ENCODE measurements at places on chromosomes 3 and 15.
A peak's percentile ranks its signal among the peaks of the same experiment; 100 is the strongest.

- DNase-seq, result peak; percentile 3
Observed at GRCh38 chr3:104673981-104674380, 692.7 kb upstream of the ALCAM start.

DNA sequence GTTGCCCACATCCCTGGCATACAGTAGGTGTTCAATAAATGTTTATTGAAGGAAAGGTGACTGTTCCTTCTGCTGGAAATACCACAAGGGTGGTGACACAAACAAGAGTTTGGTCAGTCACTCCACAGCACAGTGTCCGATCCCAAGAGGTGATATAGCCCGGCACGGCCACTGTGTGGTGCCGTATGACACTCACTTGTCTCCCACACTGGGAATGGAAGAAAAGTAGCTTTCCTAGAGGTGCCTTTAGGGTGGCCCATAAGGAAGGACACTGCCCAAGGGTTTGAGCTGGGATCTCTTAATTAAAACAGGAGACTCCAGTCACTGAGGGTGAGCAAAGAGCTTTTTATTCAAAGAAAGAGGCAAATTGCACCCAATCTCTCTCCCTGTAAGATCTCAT is 40.5 kb downstream of the TGM4 start:
- DNase-seq, result peak; percentile 30

DNA sequence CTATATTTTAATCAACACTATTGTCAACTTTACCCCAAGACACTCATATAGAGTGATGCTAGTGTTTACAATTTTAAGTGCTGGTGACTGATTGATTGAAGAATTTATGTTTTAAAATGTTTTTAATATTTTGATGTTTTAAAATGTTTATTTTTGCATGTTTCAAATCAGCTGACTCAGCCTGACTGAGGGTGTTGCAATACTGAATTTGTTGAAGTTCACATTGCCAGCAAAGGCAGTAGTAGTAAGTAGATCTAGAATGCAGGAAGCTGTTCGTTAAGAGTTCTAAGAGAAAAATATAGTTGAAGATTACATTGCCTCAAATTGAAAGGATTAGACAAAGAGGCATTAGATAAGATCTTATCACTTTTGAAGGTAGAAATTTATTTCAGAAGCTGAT is 977.6 kb downstream of the IGSF11 start:
- DNase-seq, result no peak

DNA sequence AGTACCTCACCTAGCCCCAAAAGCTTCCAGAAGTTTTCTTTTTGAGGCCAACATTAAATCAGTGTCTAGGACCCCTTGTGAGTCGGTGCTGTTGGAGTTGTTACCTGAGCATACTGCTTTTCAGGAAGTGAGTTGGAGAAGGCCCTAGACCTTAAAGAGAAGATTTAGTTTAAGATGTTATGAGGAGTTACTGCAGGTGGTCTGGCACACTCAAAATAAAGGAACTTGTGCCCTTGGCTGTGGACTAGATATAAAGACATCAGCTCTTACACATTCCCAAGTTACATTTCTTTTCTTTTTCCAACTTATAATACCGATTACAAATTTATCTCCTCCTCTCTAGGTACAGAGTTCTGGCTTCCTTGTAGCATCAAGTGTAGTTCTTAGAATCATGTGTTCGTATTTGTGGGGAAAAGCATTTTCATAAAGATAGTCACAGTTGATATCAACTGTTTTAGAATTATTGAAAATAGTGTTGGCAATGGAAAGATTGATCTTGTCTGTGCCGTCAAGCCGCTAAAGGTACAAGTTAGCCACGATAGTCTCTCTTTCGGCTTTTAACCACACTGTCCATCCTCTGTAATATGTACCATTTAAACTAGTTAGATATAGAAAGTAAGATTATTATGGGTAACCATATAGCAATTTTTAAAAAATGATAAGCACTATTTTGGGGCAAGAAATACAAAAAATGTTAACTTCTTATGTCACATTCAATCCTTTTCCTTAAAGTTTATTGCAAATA is 8.6 kb downstream of the ZIC1 start:
- DNase-seq, result no peak

GRCh38 chr15:48896869-48897814 is 19.2 kb downstream of the EID1 start:
- DNase-seq, result peak; percentile 70

DNA sequence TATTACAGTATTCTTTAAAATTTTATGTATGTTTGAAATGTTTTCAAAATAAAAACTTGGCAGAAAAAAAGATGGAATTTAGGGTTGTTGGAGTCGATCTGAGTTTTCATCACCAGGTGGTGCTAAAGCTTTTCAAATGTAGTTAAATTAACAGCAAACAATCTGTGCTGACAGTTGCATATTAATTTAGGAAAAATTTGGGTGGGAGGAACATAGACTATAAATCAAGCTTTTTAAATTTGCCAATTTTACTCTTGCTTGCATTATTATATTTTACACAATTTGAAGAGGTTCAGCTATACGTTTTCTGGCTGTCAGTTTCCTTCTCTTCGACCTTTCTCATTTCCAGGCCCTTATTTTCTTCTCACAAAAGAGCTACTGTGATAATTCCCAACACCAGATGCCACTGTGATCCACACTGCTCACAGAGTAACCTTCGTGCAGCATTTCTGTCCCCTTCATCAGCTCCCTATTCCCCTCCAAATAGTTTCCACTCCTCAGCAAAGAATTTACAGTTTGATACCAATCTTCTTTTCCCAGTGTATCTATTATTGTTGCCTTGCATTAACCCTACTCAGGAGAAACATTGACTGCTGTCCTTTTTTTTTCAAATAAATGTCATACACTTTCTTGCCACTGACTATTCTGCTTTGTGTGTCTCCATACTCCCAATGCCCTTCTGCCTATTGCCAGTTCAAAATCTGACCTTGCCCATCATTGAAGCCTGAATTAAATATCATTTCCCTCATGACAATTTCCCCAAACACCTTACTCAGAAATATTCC is 53.4 kb upstream of the EIF5A2 start:
- DNase-seq, result peak; percentile 58

GRCh38 chr3:135927155-135927554 is 38.4 kb upstream of the PPP2R3A start:
- DNase-seq, result peak; percentile 90

- no peak for DNase-seq
Observed at GRCh38 chr3:177089110-177089509, 108.2 kb downstream of the TBL1XR1 start.

- peak; percentile 67 for DNase-seq
Observed at GRCh38 chr3:173398111-173398479, 551 bp downstream of the NLGN1 start.

GRCh38 chr3:152638707-152639450 is 196.1 kb upstream of the P2RY1 start:
- DNase-seq, result peak; percentile 11

DNA sequence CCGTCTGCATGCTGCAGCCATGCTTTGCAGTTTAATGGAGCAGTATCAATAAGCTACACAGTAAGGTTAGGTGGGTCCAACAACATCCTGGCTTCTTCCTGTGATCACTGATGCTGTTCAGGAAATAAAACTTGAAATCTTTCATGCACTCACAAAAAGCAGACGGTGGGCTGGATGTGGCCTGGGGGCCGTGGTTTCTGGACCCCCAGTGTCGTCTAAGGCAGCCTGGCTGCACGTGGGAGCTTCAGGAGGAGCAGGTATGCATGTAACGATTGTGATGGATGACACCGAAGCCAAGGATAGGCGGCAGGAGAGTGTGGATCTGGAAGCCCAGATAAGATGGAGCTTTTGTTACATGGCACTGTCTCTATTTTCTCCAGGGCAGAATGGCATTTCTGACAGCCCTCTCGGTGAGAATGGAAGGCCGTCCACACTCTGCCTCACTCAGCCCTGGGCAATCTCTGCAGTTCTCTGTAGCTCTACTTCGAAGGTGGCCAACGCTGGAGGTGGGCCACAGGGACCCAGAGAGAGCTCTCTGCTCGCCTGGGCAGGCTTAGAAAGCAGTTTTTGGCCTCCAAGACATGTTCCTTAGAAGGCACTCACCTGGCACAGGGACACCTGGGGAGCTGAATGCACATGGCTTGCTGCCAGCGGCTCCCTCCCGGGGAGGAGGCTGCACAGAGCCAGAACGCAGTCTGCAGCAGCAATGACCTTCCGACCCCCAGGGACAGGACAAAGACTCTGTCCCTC is 46.4 kb upstream of the IQSEC1 start:
- no peak for DNase-seq

DNA sequence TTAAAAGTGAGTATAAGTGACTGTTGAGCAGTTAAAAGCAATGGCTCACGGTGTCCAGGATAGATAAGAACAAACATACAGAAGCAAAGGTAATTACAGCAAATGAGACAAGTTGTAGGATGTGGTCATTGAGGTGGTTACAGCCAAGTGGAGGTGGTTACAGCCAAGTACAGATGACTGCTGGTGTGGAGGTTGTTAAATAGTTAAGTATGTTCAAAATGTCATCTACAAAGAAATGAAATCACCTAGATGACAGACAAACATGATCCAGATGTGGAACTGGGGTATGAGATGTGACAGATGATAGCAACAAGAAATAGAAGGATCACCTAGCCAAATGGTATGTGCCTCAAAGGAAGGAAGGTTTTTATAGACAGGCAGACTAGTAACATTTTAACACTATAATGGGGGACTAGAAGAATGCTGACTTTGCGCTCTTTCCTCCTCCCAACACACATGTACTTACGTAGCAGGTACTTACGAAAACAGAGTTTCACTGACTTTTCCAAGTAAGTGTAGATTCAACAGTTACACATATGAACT is 6.8 kb upstream of the ANKRD28 start:
- DNase-seq, result no peak

DNA sequence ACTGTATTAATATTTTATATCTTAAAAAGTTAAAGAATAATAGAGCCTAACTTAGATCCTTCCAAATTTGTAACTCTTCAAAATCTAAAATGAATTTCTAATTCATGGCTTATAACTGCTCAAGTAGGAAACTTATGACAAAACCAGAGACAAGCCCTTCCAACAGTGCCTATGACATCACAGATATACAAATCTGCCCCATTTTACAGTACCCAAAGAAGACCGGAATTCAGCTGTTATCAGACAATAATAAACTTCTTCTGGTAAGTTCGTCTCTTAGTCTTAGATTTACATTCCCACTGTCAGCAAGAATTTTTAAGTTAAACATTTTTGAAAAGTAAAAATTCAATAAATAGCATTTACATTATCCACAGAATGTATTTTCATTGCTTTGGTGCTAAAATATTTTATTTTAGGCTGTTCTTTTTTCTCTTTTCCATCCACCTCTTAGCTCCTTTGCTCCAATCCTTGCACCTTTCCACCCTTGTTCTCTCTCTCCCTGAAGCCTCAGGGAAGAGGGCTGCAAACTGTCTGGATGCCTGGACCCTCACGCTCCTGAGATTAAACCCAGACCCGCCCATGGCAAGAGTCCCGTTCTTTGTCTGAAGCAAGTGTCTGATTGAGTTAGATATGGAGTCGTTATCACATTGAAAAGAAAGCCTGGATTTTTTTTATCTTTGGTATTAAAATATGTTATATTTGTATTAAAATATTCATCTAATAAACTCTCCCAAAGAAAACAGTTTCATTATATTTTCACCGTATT is 312.7 kb downstream of the ZBTB20 start:
- no peak for DNase-seq

- no peak for DNase-seq
Observed at GRCh38 chr3:16724487-16724886, 119.3 kb upstream of the DAZL start.

- DNase-seq, result no peak
Observed at GRCh38 chr3:9761919-9762318, 7.8 kb downstream of the CAMK1 start.

- DNase-seq, result peak; percentile 16
Observed at GRCh38 chr3:177438596-177439220, 241.4 kb upstream of the TBL1XR1 start.
